NCI-H748 treated with DMSO at 0.1 percent for 48 hours (cell line): ENCODE measurements at places on chromosomes 7 and 10.

DNA sequence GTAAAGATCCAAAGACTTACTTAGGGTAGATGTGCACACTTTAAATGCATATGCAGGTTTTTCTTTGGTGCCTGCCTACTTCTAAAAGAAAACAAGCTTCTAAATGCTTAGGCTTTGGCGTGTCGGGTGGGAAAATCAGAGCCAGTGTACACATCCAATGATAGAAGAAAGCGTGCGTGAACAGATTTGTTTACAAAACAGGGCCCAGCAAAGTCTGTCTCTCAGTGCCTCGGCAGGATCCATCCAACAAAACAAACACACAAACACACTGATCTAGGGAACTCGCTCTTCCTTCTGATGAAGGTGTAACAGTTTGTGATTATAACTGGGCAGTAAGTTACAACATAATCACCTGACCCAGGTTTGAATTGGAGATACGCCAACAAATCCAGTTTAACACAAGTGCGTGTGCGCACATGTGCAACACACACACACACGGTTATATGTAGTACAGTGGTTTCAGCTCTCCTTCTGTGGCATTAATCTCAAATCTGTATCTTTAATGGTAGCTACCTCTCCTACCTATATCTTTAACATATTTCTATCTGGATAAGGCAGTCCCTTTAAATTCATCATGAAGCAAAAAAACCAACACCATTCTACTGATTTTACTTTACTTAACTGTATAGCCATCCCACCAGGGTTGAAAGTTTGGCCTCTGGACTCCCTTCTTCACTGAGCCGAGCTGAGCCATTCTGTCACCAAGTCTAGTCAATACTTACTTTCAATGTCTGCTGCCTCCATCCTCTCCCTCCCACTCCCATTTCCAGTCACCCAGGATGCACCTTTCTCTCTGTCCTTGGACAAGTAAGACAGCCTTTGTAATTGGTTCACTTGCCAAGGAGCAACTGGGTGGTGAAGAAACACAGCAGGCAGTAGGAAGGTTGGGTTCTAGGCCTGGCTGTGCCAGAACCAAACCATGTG is 184.4 kb upstream of the KLF14 start:
- no peak for DNase-seq

DNA sequence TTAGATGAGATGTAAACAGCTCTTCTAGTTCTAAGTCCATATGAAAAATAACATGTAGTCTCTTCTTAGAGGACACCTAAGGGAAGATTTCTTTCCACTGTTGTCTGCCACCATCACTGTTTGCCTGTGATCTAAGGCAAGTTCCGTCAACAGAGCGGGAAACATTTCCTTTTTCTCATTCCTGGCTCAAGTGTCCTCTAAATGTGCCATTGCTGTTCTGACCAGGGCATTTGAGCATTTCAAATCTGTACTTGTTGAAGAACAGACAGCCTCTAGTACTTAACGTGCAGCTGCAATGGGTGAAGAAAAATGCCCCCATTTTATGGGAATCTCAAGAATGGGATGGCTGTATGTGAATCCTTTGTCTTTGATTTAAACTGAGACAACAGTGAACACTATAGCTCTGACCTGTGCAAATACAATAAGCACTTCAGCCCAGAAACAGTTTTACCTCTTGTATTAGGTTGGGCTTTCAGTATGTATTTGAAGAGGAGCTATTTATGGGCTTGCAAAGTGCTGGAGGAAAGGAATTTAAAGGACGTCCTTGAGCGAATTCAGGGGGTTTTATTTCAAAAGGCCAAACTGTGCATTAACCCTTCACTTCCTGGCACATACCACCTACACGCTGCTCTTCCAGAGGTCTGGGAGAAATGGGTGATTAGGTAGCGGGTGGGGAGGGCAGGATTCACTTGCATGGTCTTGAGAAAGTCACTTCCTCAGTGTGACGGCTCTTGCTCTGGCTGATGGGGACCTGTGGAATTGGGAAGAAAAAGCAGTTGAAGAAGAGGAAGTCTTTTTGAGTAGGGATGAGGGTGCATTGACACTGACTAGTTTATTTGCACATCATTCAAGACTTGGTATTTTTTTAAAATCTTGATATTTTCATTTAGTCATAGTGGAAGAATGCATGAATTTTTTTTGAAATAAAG is 66.1 kb downstream of the THNSL1 start:
- peak; percentile 22 for DNase-seq

- DNase-seq: no peak
These were observed 6.5 kb downstream of the AGFG2 start for GRCh38 chr7:100545360-100546128.

- DNase-seq: no peak
These were observed 69.9 kb downstream of the INPP5A start for GRCh38 chr10:132607491-132607890.

DNA sequence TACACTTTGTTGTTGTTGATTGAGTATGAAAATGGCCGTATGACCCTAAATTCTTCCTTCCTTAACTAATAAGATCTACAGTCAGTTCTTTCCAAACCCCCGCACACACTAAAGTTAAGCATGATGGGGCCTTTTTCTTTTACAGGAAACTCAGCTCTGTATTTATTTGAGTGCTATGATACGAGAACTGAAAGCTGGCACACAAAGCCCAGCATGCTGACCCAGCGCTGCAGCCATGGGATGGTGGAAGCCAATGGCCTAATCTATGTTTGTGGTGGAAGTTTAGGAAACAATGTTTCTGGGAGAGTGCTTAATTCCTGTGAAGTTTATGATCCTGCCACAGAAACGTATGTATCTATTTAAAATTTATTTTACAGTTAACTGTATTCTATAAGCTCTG is 14.2 kb upstream of the NUP42 start:
- no peak for DNase-seq

- DNase-seq: no peak
These were observed 32.7 kb downstream of the RBM28 start for GRCh38 chr7:128311013-128311412.

DNA sequence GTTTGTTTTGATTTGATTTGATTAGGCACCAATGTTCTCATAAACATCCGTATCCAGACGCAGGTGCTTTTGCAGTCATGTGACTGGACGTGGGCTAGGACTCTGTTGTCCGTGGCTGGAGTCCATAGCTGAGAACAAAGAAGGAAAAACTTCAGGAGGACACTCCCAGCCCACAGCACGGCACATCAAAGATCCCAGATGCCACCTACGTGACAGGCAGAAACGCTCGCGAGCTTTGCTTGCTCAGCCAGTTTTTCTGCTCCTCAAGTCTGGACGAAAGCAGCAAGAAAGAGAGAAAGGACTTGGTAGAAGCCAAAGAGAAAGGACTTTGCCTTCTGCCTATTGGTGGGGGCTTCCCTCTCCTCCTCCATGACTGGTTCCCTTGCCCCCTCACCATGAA is 6.9 kb upstream of the ZKSCAN1 start:
- no peak for DNase-seq

- no peak for DNase-seq
These were observed 233.1 kb upstream of the TCF7L2 start for GRCh38 chr10:112716924-112717413.
